Left kidney (tissue), 8 donors: ENCODE measurements at places on chromosomes 5 and 9. TPM values are rescaled to one million over a fixed set of nuclear protein-coding genes. Genes with fewer than 3 reads are reported as not detected.

NEUROG1 gene
- polyA plus RNA-seq = not detected

FOXD4L6 gene
- polyA plus RNA-seq = not detected

PGM5 gene
- 38.2 TPM for polyA plus RNA-seq

PCDHA3 gene
- polyA plus RNA-seq = 0.47 TPM

ITGA2 gene
- polyA plus RNA-seq = 32.4 TPM

POLR3G gene
- 4.9 TPM for polyA plus RNA-seq

CNTNAP3 gene
- 6.6 TPM for polyA plus RNA-seq

FGF1 gene
- polyA plus RNA-seq = 17.4 TPM

CDC20B gene
- 0.62 TPM for polyA plus RNA-seq

ALDH1A1 gene
- polyA plus RNA-seq = 281 TPM

GAPT gene
- 0.55 TPM for polyA plus RNA-seq

SPINK7 gene
- polyA plus RNA-seq = 0.35 TPM

SURF1 gene
- polyA plus RNA-seq = 34.7 TPM

CYLC2 gene
- polyA plus RNA-seq = not detected

MED27 gene
- 20.1 TPM for polyA plus RNA-seq

ITGA1 gene
- polyA plus RNA-seq = 60.0 TPM
